ENCODE measurements at places on chromosomes 1 and 21. TPM values are rescaled to one million over a fixed set of nuclear protein-coding genes. Genes with fewer than 3 reads are reported as not detected.

DNA sequence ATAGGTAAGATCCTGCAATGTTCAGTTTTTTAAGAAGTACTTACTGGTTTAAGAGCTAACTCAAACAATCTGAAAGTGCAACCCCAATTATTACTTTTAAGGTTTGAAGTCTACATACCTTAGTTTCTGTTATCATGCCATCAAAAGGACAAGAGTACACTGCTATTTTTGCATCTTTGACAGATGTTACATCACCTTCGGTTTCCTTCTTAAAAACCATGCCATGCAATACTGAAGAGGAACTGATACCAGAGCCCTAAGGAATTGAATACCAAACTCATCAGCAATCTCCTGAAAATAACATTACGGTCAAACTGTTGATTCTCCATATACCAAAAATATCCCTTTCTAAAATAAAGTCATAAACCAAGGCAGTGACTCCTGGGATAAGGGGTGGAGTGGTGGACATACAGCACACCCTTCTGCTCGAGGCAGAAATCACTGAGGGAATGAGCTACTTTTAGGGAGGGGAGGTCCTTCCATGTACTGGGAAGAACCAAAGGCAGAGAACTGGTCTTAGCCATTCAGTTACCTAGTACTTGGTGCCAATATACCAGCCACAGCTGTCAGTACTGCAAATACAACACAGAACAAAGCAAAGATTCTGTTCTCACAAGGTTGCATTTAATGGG lies 8.5 kb downstream of the CCT8 start:
- no peaks in the 10 kb centered on the region for H3K4me1 ChIP-seq
- no peak for DNase-seq

- peak overlapping the region; percentile 93 for H3K27ac ChIP-seq
- no peaks in the 10 kb centered on the region for H3K27me3 ChIP-seq
- H3K4me1 ChIP-seq = peaks cover 65% of the 10 kb centered on the region
- H3K36me3 ChIP-seq = no peaks in the 10 kb centered on the region
Observed at GRCh38 chr1:18670121-18670867, 39.6 kb downstream of the PAX7 start.

GRCh38 chr21:20301395-20301794 lies 696.8 kb upstream of the NCAM2 start:
- H3K4me1 ChIP-seq = no peaks in the 10 kb centered on the region
- no peak for DNase-seq
- no peak overlapping the region for H3K27ac ChIP-seq

GRCh38 chr1:43908858-43909257 lies 24.7 kb upstream of the ARTN start:
- no peak for DNase-seq
- H3K27ac ChIP-seq = no peak overlapping the region
- H3K36me3 ChIP-seq = no peaks in the 10 kb centered on the region
- H3K27me3 ChIP-seq = no peaks in the 10 kb centered on the region

GRCh38 chr1:48807554-48808260 lies 31.0 kb upstream of the BEND5 start:
- no peaks in the 10 kb centered on the region for H3K27me3 ChIP-seq
- H3K27ac ChIP-seq = no peak overlapping the region
- no peaks in the 10 kb centered on the region for H3K4me1 ChIP-seq
- H3K36me3 ChIP-seq = no peaks in the 10 kb centered on the region
- no peak for DNase-seq

GRCh38 chr1:233647073-233647472 lies 33.2 kb downstream of the KCNK1 start:
- no peak overlapping the region for H3K4me3 ChIP-seq
- H3K4me1 ChIP-seq = peaks cover 22% of the 10 kb centered on the region
- H3K27ac ChIP-seq = no peak overlapping the region
- DNase-seq = no peak
- H3K36me3 ChIP-seq = 0 out of 2 replicates have a peak, but pooled peaks cover 7% of the 10 kb centered on the region
- no peaks in the 10 kb centered on the region for H3K27me3 ChIP-seq

- H3K36me3 ChIP-seq = peaks cover 86% of the 10 kb centered on the region
- no peak for DNase-seq
- no peak overlapping the region for H3K4me3 ChIP-seq
- H3K27ac ChIP-seq = no peak overlapping the region
Observed at GRCh38 chr1:114725230-114725629, 8.7 kb upstream of the NRAS start.

DNA sequence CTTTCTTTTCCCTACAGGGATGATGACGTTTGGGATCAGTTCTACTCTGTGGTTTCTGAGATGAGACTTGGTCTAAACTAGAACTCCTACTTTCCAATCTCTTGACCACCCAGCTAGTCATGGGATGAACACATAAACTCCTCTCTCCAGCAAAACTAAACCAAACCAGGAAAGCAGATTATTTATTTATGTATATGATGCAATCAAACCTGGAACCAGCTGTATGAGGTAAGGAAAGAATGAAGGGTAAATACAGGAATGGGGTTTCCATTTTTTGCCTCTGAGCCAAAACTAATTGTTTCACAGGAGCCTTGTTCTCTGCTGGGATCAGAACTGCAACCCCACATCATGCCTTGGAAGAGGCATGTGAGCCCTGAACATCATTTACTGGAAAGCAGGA lies 3.3 kb upstream of the AGT start:
- no peak overlapping the region for H3K4me3 ChIP-seq
- no peaks in the 10 kb centered on the region for H3K36me3 ChIP-seq
- no peaks in the 10 kb centered on the region for H3K27me3 ChIP-seq
- no peaks in the 10 kb centered on the region for H3K4me1 ChIP-seq

GRCh38 chr1:47178020-47178419 lies 11.8 kb downstream of the PDZK1IP1 start:
- H3K27ac ChIP-seq = no peak overlapping the region
- DNase-seq = no peak
- H3K4me1 ChIP-seq = peaks cover 10% of the 10 kb centered on the region
- no peaks in the 10 kb centered on the region for H3K27me3 ChIP-seq

The TRMT1L gene
- total RNA-seq = 16.9 TPM

The DHX9 gene
- 101 TPM for total RNA-seq

The CTH gene
- 33.9 TPM for total RNA-seq

Data from PC-9 (cell line).